ENCODE measurements at places on chromosomes 11 and 22.

GRCh38 chr22:21985214-21985613 lies 2.6 kb upstream of the TOP3B start:
- no peak for DNase-seq

- no peak for DNase-seq
These were observed 344.2 kb downstream of the SHANK2 start for GRCh38 chr11:70908223-70908622.

DNA sequence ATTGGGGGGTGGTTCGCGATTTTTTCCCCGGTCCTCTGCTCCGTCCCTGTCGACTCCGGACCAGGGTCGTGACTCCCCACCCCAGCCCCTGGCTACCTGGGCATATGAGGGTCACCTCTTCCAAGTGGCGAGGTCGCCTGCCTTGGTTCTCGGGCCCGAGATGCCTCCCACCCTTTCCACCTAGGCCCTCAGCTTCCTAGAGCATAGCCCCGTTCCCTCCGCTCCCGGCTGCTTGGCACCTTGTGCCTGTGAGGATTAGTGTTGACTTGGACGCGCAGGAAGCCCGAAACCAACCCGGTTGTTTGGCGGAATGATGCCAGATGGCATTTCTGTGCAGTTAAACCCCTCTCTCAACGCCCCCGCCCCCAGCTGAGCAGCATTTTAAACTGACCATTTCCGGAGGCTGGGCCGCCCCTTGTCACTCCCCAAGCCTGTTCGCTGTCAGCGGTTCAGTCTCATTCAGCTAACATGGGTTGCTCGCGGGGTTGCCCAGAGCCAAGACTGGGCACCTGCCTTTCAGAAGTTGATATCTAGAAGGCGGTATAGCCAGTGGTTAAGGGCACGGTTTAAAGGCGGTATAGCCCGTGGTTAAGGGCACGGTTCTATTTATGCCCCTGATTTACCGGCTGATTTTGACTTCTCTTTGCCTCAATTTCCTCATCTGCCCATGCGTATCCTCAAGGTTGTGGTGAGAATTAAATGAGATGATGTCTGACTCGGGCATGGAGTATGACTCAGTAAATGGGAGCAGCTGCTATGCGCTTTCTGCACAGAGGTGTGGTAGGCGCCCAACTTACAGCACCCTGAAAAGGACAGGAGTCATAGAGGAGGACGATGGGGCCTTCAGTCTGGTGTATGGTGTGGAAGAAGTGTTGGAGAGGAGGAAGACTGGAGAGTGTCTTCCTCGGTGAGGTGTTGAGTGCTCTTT lies 639 bp downstream of the INCENP start:
- DNase-seq = no peak

GRCh38 chr22:32052244-32052643 lies 9.2 kb downstream of the SLC5A1 start:
- no peak for DNase-seq

DNA sequence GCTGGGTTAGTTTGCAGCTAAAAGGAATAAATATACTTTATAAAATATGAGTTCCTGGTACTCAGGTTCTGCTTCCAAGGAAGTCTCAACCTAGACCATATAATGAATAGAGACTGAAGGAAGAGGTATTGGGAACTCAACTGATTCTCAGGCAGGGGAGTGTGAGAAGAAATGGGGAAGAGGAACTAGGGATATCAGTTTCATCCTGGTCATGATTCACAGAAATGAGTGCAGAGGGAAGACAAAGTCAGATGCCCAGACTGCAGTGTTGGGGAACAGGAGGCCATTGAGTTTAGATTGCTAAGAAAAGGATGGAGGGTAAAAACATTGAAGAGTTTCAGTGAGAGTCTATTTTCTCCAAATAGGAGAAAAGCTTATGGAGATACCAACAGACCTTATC lies 28.8 kb downstream of the PLAAT5 start:
- no peak for DNase-seq

GRCh38 chr11:22828373-22828772 lies 1.2 kb downstream of the SVIP start:
- DNase-seq = no peak

- DNase-seq = no peak
These were observed 19.2 kb upstream of the MRGPRX1 start for GRCh38 chr11:18958221-18958910.

GRCh38 chr22:48261706-48262105 lies 1499.3 kb downstream of the TBC1D22A start:
- no peak for DNase-seq
